RPMI7951 (cell line): ENCODE measurements at places on chromosomes 4 and X.

DNA sequence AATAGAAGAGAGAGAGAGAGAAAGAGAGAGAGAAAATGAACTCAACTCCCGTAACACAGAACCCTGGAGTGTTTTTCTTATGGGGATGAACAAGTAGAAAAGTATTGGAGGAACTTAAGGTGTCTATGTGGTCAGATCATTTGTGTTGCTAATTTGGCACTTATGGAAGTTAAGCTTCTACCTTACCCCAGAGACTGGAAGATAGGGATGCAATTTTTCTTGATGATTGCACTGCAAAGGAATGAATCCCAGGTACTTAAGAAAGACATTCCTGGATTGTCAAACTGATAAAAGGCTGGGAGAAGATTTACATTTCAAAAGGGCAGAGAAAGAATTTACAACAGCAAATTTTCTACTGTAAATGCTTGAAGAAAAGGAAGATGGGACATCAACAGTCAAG lies 57.2 kb downstream of the MAP9 start:
- DNase-seq = no peak

- DNase-seq = peak; percentile 83
Observed at GRCh38 chrX:1481636-1482529, 29.2 kb upstream of the ASMTL start.

- DNase-seq = peak; percentile 67
Observed at GRCh38 chr4:155787113-155787710, 28.4 kb downstream of the GUCY1B1 start.

GRCh38 chr4:61309616-61310015 lies 109.5 kb downstream of the ADGRL3 start:
- DNase-seq = no peak

GRCh38 chrX:118049713-118050112 lies 66.9 kb downstream of the KLHL13 start:
- no peak for DNase-seq

DNA sequence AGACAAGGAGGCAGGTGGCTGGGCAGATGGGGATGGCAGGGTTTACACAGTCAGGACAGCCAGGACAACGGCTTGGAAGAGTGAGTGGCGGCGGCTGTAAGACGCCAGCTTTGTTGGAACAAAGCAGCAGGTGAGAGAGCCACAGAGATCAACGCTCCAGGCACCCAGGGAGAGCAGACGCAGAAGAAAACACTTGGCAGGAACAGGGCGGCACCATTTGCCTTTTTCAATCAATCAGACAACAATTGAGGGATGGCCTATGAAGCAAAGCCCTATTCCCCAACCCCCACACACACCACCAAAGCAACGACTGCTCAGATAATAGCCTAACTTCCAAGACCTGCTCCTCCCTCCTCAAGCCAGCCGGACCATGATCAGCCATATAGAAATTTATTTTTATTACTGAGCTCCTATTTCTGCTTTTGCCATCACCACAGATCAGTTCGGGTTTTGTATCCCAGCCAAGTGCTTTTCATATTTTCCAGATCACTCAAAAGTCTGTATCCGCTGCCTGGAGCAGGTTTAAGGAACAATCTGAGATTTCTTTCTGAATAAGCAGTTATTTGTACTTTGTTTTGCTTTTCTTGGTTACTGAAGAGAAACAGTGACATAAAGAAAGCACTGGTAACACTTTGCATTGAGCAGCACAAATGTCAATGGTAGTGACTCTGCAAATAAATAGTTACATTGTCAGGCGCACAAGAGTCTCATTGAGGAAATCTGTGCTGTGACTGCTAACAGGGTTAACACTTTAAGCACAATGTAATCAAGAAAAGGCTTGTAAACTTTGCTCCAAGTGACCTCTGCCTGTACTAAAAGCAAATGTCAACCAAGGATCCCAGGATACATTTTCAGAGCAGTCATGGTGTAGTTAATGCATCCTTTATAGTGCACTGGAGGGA lies 81.8 kb upstream of the RBPJ start:
- peak; percentile 56 for DNase-seq

GRCh38 chr4:113435893-113436292 lies 325.6 kb downstream of the CAMK2D start:
- peak; percentile 83 for DNase-seq

GRCh38 chr4:60605646-60606354 lies 594.3 kb upstream of the ADGRL3 start:
- no peak for DNase-seq

DNA sequence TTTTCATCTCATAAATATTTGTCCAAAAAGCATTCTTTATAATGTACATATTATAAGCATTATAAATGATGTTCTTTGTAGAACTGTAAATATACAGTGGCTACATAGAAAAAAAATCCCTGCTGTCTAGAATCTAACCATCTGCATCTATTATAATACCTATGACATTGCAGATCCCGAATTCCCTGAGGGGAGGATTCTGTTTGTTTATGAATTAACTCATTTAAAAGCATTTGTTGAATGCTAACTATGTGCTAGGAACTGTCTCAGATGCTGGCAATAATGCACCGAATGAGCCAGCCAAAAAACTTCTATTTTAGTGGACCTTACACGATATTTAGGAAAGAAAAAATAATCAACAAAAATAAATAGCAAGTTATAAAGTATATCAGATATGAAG lies 189.6 kb downstream of the PACRGL start:
- no peak for DNase-seq

GRCh38 chr4:106607558-106607957 lies 239.0 kb upstream of the GIMD1 start:
- DNase-seq = no peak

- DNase-seq = no peak
Observed at GRCh38 chr4:147090486-147090885, 144.8 kb upstream of the TTC29 start.

GRCh38 chrX:133497356-133497755 lies 82.1 kb upstream of the GPC4 start:
- DNase-seq = no peak

DNA sequence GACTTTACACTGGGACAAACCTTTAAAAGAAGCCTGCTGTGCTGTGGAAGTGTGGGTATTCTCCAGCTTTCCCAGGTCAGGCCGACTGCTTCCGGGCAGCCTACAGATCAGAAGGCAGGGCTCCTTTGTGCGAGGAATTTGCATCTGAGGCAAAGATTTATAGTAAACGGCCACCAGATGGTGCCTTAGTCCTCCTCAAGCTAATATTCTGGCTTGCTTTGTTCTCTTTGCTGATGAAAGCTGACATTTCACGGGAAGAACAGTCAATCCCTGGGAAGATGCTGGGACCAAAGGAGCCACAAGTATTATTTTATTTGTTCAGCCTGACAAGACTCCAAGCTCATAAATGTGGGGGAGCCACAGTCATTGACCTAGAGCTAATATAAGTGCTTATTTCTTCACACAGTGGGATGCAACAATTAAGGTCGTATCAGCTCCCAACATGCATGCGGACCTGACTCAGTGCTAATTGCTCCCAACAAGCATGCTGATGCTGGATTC lies 120.7 kb upstream of the TRIM2 start:
- DNase-seq = peak; percentile 78

DNA sequence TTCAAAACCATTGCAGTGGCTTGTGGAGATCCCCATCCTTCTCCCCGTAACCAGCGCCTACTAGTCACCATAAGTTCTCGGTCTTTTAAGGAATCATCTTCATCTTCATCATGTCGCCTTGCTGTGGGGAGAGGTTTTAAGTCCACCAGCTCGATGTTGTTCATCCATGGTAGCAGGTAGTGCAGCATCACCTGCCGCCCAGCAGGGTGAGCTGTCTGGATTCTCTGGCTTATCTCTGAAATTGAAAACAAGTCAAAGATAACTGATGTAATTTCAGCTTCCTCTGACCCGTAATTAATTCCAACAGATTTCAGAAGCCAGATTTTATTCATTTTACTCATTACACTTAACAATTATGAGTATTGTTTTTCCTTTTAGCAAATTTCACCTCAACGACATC lies 67.4 kb downstream of the ZAR1 start:
- no peak for DNase-seq

DNA sequence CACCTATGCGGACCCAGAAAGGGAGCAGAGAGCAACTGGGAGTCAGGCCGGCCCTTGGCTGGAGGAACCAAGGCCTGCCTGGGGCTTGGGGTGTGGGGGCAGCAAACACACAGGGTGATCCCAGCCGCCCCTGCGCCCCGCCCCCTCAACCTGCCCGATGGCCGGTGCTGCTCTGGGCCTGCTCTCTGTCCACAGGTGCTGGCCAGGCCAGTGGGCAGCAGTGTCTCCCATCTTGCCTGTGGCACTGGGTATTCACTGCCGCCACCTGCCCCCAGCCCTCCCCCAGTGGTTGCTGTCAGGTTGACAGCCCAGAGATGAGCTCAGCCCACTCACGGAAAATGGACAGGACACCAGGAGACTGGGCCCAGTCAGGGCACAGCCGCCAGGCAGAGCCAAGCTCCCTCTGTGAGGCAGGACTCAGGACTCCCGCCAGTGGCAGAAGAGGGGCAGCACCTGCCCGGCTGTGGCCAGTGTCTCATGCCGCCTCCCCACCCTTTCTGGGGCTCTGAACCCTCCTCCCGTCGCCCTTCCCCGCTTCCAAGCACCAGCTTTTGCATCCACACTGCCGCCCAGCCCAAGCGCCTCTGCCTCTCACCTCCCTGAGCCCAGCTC lies 4.7 kb downstream of the NKX1-1 start:
- DNase-seq = no peak

DNA sequence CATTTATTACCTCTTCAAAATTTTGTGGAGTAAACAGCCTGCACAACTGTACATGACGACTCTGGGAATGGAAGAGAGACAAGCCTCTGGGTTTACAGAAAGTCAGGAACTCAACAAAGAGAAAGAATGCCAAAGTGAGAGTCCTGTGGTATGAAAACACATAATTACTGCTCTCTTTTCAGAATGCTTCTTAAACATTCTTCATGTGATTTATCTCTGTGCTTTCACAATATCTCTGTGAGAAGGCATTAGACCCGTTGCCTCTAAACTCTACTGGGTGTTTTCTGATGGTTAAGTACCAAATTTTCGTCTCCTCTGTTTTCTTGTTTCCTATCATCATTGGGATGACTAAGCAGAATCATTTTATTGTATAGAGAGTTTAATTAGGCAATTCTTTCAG lies 966.6 kb upstream of the SLIT2 start:
- no peak for DNase-seq

- peak; percentile 70 for DNase-seq
Observed at GRCh38 chr4:101114936-101115372, 232.4 kb downstream of the PPP3CA start.

DNA sequence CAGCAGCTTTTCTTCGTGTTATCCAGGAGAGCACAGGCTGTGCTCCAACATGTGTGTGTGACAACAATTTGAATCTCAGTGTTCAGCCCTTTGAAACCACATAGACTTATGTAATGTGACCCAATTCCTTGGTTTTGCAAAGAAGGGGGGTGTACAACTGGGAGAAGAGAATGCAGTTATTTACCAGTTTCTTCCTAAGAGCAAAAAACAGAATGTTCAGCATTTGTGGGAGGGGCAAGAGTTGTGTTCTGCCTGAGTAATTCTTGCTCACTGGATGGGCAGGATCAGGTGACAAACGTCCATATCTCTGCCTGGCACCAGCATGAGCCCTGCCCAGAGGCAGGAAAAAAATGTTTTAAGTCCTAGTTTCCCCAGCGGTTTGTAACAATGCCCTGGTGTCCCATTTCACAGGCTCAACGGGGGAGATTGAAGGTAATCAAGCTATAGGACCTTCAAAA lies 72.0 kb downstream of the PRPS1 start:
- peak; percentile 46 for DNase-seq

GRCh38 chrX:53606456-53606855 lies 80.1 kb downstream of the HUWE1 start:
- no peak for DNase-seq

- peak; percentile 54 for DNase-seq
Observed at GRCh38 chrX:1480082-1480785, 27.5 kb upstream of the ASMTL start.

DNA sequence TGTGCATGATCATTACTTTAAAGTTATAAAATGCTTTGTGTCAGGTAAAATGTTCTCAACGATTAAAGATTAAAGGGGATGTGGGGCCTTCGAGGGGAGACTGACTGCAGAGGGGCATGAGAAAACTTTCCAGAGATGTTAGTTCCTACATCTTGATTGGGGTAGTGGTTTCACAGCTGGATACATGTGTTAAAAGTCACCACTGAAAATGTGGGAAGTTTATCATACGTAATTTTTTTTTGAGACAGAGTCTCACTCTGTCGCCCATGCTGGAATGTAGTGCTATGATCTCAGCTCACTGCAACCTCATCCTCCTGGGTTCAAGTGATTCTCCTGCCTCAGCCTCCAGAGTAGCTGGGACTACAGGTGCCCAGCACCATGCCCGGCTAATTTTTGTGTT lies 79.5 kb downstream of the RBM47 start:
- DNase-seq = no peak

DNA sequence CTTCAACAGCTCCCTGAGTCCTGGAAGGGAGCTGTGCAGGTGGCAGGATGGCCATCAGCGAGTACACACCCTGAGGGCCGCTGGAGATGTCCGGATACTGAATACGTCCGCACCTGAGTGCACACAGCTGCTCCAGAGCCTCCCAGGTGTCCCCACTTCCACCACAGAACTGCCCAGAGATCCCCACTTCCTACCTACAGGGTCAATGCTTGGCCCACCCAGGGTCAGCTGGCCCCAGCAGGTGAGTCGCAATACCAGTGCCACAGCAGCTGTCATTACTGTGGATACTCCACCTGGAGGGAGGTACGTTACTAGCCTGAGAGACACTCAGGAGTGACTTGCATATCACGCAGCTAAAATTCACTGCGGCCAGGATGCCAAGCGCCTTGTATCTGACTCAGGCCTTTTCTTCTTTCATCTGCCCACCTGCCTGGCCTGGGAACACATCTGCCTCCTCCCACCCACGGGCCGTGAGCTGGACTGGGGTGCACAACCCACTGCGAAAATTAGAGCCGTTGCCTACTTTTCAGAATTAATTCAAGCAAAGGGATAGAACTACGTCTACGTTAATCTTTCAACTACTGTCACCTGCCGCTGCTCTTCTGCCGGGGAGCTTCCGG lies 9.4 kb downstream of the C4orf50 start:
- DNase-seq = no peak

GRCh38 chrX:125198546-125198945 lies 121.1 kb upstream of the TEX13C start:
- no peak for DNase-seq

DNA sequence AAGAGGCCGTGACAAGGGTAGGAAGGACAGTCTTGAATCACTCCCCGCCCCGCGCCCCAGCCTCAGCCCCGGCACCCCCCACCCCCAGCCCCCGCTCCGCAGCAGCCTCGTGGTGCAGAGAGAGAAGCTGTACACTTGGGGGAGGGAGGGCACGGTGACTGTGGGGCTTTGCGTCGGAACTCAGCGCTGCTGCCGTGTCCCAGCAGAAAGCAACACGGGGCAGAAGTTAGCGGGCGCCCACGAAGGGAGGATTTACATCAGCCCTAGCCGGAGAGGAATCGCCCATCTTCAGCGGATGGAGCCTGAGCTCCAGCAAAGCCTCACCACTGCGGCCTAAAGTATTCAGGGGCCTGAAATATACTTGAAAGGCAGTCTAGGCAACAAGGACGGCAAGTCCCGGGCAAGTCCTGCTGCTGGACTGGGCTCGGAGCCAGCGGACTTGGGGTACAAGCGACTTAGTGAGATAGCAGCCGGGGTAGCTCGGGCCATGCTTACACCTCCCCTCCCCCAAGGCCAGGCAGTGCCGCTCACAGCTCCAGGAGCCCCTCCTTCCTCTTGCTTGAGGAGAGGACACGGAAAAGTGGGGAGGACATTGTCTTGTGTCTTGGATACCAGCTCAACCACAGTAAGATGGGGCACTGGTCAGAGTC lies 18.5 kb upstream of the OPN1LW start:
- DNase-seq = no peak

GRCh38 chr4:2634014-2634413 lies 97.6 kb downstream of the FAM193A start:
- no peak for DNase-seq
